NCI-H1092 (cell line): ENCODE measurements at places on chromosomes 12 and 14.

DNA sequence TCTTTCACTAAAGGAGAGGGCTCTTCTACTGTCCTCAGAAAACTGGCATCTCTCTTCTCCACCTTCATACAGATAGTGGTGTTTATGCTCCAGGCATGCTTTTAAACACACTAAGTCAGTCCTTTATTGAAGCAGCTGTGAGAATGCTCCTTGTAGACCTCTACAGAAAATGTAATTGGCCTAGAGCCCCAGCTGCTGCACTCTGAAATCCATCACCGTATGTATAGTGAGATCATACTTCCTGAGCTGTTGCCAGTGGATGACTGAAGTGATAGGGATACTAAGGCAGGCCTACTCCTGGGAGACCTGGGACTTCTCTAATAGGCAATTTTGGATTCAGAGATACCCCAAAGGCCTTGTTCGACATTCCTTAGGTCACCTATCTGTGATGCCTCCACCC, 535.4 kb downstream of the RPS29 start:
- no peak for DNase-seq

DNA sequence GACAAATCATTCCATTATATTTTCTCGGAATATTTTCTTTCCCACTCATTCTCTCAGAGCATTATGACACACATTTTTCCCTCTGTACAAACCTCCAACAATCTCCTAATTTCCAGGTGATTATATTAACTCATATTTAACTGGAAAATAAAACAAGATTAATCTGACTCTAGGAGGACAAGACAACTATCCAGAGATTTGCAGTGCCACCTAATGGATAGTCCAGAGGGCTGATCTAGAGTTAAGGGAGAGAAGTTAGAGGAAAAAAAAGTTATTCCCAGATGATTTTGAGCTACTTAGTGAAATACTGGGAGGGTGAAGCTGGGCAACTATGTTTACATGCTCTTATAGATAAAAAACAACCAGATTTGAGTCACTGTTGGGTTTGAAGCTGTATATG, 161.7 kb downstream of the ALX1 start:
- no peak for DNase-seq

GRCh38 chr12:95415451-95415850, 58.5 kb upstream of the METAP2 start:
- DNase-seq: no peak

GRCh38 chr14:65993996-65994395, 492.2 kb upstream of the CCDC196 start:
- DNase-seq: no peak

DNA sequence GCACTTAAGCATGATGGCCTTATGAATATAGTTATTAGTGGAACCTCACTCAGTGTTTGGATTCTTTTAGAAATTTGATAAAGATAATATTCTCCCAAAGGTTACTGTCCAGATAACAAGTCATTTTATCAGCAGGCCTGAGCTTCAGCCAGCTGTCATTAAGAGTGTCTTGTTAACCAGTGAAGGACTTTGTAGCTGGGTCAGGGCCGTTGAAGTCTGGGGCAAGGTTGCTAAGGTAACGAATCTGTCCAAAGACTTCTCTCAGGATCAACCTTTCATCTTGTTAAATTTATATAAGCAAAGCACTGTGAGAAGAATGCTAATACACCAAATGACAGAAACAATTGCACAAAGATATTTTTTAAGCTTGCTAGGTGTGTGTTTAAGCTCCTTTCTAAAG, 271.3 kb upstream of the TMPO start:
- no peak for DNase-seq

DNA sequence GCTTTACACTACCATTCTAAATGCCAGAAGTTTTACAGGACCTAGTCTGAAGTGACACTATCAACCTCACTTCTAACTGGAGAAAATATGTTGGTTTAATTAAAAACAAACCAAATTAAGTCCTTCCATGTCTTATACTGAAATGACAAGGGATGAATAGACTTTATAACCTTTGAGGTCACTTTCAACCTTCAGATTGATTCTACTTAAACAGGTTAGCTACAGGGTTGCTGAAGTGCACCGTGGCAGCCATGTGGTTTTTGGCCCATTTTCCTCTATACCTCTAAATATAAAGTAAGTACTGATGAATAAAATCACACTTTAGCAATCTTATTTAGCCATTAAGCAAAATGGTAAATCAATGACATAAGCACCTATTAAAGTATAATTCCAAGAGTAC, 3.9 kb downstream of the SLC38A2 start:
- DNase-seq: no peak

GRCh38 chr14:65943916-65944410, 531.4 kb downstream of the FUT8 start:
- no peak for DNase-seq

DNA sequence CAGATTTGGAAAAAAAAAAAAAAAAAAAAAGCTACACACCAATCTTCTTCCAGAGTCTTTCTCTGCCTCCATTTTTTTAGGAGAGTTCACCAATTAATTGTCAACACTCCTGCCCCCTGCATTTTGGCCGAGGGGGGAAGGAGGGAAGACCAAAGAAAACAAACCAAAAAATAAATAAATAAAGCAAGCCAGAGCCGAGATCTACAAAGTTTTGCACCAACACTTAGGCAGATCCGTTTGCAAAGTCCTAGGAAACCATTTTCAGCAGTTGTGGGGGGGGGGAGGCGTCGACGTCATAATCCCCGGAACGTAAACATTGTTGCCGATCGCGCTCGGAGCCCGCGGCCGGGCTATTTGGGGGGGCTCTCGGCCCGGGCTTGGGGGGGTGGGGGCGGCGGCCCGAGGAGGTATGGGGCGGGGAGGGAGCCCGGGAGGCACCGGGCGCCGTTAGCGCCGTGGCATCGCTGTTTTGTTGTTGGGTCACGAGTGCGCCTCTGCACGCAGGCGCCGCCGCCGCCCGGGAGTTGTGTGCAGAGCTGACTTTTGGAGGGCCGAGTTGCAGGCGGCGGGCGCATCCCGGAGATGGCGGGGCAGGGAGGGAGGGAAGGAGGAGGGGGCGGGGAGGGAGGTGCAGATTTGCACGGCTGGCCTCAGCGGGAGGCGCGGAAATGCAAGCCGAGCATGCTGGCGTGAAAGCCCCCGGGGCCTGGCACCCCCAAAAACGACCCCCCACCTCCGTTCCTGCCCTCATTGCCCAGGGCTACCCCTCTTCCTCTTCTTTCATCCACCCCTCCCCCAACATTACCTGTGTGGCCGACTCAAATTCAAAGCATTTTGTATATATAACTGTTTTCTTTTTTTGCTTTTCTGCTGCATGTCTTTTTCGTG, 598 bp downstream of the KDM2B start:
- DNase-seq: no peak

- no peak for DNase-seq
Observed at GRCh38 chr12:115308918-115309317, 624.9 kb upstream of the TBX3 start.

- no peak for DNase-seq
Observed at GRCh38 chr14:75372260-75372659, 55.6 kb upstream of the JDP2 start.

- DNase-seq: no peak
Observed at GRCh38 chr14:61536661-61537562, 158.4 kb upstream of the HIF1A start.

DNA sequence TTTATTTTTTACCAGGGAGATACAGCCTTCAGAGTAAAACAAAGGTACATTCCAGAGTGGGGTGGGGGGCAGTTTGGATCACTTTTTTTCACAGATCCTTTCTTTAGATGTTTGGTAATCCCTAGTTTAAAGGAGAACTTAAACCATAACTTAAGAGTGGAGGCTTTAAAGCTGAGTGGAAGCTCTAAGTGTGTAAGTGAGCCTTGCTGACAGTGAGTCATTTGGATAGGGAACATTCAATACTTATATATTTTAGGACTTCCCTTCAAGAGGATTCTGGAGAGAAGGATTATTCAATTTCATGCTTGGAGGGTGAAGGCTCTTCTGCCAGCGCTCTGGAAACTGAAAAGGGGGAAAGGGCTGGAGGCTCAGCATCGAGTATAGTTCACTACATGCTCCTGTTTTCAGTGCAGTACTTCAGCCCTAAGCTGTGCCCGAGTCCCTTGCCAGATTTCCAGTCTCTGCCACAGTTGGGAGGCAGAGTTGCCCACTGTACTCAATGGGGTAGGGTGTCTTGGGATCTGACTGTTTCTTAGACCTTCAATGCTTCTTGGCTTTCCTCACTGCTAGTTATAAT, 8.4 kb downstream of the PRKAG1 start:
- DNase-seq: no peak

DNA sequence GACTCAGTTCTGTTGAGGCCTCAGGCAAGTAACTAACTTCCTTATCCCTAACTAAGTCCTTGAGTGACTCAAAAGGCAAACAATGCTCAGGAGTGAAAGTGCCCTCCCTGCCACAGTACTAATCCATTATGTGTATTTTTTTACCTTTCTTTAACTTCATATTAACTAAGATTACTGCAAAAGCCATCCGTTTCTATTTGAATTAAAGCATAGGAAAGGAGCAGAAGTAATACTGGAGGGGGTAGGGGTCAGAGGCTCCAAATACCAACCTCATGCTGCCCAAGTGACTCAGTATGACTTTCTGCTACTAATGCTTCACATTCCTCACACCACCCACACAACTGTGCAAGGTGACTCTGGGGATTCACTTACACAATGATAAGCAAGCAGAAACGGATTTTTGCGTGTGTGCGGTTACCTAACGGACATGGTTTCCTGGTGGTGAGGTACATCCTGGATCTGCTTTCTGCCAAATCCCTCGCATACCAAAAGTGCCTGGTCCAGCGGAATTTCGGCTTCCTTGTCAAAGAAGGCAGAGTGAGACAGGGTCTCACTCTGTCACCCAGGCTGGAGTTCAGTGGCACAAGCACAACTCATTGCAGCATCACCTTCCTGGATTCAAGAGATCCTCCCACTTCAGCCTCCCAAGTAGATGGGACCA, 25.1 kb downstream of the MOK start:
- DNase-seq: no peak

- DNase-seq: no peak
Observed at GRCh38 chr12:62250671-62251608, 9.3 kb upstream of the USP15 start.

DNA sequence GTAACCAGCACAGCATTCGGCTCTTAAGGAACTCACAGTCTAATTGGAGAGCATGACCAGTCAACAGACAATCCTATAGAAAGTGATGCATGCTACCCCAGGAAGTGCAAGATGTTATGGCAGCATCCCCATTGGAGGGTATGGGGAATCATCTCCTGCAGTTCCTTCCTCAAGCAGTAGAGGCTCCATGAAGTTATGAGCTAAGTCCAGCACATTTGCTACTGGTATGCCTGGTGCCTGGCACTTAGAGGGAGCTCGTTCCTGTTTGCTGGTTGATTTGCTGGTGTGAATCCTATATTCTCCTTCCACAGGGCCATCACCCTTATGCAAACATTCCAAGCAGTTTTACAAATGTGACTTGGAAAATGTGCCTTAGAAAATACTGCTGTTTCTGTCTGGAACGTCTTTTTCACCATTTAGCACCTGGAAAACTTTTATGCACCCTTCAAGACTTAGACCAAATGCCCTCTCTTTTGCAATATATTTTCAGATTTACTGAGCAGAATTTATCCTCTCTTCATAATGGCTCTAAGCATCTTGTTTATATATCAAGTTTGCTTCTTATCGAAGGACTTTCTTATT, 136.1 kb upstream of the WSCD2 start:
- DNase-seq: peak; percentile 19

- DNase-seq: no peak
Observed at GRCh38 chr14:98280436-98280835, 991.6 kb downstream of the BCL11B start.

- DNase-seq: no peak
Observed at GRCh38 chr12:93743229-93743998, 66.2 kb downstream of the CRADD start.
